ENCODE measurements at places on chromosomes 13 and 19.

DNA sequence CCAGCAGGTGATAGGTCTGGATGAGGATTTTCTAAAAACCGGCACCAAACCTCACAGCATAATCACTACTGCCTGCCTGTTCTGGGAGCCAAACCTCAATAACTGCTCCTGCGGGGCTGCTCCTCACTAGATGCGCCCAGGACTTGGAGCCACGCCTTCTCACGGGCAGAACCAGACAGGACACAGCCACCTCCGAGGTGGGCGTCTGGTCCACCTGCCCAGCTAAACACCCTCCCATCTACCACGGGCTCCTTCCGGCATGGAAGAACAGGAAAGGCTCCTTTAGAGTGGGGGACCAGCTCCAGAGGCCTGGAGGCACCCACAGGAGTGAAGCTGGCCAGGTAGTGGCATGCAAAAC is 73.5 kb downstream of the PEPD start:
- DNase-seq, result no peak

GRCh38 chr13:65063753-65064152 is 2166.4 kb downstream of the PCDH9 start:
- no peak for DNase-seq

DNA sequence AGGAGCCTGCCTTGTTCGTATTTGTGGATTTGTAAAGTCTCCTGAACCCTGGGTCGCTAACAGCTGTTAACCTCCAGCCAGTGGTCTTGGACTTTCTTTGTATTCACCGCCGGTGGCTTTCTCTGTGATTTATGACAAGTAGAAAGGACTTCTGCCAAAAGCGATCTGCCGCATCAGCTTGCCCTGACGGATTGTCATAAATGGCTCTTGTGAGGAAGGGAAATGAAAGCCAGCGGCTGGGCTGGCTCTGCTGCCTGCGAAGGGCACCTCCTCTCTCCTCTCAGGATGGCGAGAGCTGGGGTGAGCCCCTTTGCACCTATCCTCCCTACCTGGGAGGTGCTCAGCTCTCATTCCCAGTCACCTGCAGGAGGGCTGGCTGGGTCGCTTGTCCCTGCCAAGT is 25.6 kb downstream of the DHRS12 start:
- DNase-seq, result no peak

- no peak for DNase-seq
Measured at GRCh38 chr13:23696610-23697009, 126.4 kb downstream of the TNFRSF19 start.

GRCh38 chr13:83563499-83563898 is 318.8 kb downstream of the SLITRK1 start:
- DNase-seq, result no peak

- no peak for DNase-seq
Measured at GRCh38 chr13:36897054-36897616, 22.9 kb downstream of the SMAD9 start.

GRCh38 chr13:43408274-43408673 is 378.5 kb downstream of the ENOX1 start:
- DNase-seq, result no peak

DNA sequence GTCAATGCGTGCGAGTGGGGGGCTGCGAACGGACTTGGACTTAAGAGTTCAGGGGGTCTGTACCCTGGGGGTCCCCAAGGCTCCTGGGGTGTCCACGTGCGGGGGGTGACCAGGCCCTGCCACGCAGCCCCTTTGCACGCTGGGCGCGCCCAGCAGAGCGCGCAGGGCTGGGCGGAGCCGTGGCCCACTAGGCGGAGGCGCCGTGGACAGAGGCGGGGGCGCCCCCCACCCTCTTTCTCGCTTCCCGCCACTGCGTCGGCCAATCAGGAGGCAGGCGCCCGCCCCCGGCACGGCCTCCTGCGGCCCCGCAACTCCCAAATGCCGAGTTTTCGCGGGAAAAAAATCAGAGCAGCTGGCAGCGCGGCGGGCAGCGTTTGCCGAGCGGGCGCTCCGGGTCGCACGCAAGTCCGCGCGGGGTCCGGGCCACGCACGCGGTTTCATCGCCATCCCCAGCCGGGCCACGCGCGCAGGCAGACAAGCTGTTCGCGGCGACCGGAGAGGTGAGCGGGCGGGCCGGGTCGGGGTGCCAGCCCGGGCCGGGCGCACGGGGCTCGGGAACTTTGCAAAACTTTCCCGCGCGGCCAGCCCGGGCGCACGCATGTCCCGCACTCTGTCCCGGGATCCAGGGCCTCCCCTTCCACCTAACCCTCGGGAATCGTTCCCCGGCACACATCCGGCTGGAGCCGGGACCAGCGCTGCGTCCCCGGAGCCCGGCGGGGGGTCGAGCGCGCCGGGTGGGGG is at the start of gene UHRF1:
Gene UHRF1 (plus strand): TSS at position 346 of the 741 bp plus-strand sequence. CDS start 1,385 bp downstream, outside the sequence.
- no peak for DNase-seq

DNA sequence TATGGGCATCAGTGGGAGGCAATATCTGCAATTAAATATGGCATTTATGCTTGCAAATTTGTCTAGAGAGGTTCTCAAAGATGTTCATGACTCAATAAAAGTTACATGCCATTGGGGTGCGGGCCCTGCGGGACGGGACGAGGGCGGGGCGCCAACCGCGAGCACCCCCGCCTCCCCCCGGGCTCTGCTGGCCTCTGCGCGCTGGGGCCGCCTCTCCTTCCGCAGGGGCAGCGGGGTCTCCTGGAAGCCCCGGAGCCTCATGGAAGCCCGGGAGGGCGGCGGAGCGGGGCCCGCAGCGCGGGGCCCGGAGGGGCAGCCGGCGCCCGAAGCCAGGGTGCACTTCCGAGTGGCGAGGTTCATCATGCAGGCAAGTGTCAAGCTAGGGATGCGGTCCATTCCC is 179.2 kb downstream of the TPTE2 start:
- no peak for DNase-seq

- DNase-seq, result no peak
Measured at GRCh38 chr13:96940961-96941360, 53.3 kb downstream of the OXGR1 start.

- no peak for DNase-seq
Measured at GRCh38 chr13:94712287-94712811, at the start of gene SOX21. Gene SOX21 (minus strand): TSS chr13:94712545. CDS start chr13:94712049, 496 bp downstream.

DNA sequence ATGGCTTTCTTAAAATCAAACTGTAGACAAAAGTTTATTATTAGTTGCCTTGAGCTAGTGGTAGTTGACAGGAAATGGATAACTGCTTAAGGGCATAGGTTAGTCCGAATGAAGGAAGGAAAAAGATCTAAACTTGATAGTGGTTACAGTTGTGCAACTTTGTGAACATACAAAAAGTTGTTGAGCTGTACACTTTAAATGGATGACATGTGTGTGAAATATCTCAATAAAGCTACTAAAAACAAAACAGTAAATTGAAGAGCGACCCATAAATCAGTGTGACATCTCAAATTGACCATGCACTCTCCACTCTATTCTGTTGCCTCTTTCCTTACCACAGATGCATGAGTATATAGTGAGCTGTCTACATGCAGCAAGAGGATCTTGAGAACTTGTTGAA is 1757.8 kb downstream of the PCDH9 start:
- DNase-seq, result no peak

DNA sequence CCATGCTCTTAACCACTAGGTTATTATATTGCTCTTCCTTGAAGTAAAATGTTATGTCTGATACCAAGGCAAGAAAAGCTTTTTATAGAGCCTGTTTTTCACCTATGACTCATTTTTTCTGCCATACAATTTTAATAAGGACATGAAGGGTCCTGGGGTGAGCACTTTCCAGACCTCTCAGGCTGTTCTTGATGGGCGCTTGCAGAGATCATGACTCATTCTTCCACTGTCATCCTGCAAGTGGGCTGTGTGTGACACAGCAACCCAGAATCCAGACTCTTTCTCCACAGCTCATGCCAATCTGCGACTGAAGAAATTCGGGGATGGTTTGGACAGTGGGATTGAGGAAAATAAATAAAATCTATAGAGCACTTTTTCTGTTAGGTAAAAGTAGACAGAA is 506.7 kb upstream of the NBEA start:
- DNase-seq, result no peak

DNA sequence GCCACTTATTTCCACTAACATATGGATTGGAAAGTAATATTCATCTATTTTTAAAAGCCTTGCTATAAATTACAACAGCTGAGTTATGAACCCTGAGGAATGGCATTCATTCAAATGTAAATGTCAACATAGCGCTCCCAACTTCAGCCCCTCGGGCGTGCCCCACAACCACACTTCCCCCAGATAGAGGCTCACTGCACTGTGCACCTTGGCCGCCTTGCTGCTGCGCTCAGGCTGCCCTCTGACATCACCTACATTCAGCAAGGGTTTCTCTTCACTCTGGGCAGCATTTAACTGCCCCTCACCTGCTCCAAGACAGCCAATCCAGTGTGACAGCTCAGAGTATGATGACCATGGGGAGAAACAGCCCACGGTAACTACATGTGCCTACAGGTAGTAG is 35.1 kb downstream of the SIAH3 start:
- no peak for DNase-seq

DNA sequence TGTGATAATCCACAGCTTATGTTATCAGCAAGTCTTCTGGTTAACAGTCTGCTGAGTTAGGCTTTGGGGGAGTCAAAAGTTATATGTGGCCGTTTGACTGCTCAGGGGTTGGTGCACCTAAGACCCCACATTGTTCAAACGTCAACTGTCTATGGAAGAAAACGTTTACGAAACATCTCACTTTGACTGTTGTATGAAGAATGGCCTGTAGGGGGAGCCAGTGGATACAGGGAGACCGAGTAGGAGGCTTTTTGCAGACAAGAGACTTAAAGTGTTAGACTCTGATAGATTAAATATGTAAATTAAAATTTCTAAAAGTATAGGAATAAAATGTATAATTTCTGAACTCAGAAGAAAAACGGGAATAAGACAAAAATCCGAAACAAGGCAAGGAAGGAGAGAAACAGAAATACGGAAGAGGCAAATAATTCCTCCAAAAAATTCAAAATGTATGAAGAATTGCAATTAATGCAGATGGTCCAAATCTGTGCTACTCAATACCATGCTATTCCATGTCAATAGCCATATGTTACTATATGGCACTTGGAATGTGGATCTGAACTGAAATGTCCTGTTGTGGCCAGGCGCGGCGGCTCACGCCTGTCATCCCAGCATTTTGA is 37.8 kb downstream of the TNFSF14 start:
- peak; percentile 69 for DNase-seq

DNA sequence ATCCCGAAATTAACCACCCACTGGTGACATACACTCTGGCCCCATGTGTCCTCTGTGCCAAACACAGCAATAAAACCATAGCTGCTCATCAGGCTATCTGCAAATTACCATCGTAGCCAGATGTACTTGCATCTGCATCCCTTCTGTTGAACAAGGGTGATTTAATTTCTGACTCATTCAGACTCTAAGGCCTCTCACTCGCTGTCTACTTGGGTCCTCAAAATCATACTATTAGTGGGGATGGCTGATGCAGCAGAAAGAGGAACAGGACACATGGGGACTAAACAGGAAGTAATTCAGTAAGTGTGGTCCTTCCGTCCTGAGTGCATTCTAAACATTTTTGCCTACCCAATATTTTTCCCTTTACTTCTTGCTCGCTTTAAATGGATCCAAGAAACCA is 2275.0 kb upstream of the PCDH20 start:
- DNase-seq, result no peak

GRCh38 chr13:104715111-104715510 is 1648.9 kb upstream of the SLC10A2 start:
- DNase-seq, result no peak

DNA sequence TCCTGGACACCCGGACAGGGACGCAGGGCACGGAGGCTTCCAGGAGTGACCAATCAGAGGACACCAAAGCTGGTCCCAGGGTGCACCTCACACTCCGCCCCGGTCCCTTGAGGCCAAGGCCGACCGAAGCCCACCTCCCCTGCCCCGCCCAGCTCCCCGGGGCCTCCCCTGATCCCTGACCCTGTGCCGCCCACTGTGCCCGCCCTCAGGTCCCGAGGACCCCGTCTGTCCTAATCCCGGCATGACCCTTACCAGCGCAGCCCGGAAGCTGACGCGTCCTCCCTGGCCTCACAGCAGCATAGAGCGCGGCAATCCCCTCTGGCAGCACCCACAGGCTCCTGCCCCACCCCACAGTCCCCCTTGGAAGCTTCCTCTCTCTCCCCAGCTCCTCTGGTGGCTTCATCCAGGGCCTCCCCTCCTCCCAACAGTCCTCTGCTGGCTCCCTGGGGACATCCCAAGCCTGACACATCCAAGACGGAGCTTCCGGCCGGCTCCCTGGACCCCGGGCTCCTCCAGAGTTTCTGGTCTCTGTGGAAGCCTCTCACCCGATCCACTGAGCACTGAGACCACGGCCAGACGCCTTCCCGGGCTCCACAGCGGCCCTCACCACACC is 7.4 kb upstream of the CDC34 start:
- no peak for DNase-seq

GRCh38 chr19:37329686-37330085 is 41.2 kb upstream of the ZNF527 start:
- DNase-seq, result no peak

- no peak for DNase-seq
Measured at GRCh38 chr13:51221674-51222036, 543 bp upstream of the FAM124A start.

DNA sequence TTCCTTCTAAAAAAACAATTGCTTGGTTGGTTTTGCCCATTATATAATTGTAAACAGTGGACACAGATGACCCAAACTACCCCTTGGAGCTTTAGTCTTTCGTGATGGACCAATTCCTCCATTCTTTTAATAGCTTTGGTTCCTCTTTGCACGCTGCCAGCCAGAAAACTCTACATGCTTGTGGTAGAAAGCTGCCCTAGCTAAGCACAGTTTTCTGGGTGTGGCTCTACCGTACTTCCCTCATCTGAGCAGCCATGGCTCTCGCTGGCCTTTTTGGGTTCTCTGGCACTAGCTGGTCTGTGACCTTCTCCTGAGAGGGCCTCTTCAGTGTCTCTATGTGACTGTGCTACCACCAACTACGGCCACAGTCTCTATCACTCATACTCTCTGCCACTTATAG is 29.9 kb upstream of the CEBPA start:
- DNase-seq, result peak; percentile 30

DNA sequence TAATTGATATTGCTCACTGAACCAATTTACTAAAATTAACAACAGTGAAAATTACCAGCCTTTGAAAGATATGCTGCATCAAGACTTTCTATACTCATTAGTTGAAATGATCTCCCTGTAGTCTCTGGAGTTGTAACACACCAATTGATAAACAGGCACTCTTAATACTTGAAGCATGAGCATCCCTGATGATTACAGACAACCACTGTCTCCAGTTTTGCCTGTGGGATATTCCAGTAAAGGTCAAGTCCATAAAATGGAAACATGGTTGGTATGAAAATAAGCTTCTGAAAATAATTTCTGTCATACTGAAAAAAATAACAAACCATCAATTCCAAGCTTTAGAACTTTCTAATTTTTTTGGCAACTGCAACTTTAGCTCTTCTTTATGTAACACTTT is 405.8 kb downstream of the SPRY2 start:
- DNase-seq, result no peak

DNA sequence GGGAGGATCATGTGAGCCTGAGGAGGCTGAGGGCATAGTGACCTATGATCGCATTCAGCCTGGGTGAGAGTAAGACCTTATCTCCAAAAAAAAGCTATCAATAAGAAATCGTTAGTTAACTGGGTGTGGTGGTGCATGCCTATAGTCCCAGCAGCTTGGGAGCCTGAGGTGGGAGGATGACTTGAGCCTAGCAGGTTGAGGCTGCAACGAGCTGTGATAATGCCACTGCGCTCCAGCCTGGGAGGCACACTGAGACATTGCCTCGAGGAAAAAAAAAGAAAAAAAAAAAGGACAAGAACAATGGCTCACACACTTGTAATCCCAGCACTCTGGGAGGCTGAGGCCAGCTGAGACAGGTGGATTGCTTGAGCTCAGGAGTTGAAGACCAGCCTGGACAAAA is 16.2 kb downstream of the PSPC1 start:
- DNase-seq, result no peak

GRCh38 chr13:87906411-87906810 is 235.2 kb downstream of the SLITRK5 start:
- DNase-seq, result no peak

GRCh38 chr13:93446238-93446637 is 219.6 kb downstream of the GPC6 start:
- no peak for DNase-seq
